ENCODE measurements at places on chromosomes 13 and 19. TPM values are rescaled to one million over a fixed set of nuclear protein-coding genes. Genes with fewer than 3 reads are reported as not detected.

DNA sequence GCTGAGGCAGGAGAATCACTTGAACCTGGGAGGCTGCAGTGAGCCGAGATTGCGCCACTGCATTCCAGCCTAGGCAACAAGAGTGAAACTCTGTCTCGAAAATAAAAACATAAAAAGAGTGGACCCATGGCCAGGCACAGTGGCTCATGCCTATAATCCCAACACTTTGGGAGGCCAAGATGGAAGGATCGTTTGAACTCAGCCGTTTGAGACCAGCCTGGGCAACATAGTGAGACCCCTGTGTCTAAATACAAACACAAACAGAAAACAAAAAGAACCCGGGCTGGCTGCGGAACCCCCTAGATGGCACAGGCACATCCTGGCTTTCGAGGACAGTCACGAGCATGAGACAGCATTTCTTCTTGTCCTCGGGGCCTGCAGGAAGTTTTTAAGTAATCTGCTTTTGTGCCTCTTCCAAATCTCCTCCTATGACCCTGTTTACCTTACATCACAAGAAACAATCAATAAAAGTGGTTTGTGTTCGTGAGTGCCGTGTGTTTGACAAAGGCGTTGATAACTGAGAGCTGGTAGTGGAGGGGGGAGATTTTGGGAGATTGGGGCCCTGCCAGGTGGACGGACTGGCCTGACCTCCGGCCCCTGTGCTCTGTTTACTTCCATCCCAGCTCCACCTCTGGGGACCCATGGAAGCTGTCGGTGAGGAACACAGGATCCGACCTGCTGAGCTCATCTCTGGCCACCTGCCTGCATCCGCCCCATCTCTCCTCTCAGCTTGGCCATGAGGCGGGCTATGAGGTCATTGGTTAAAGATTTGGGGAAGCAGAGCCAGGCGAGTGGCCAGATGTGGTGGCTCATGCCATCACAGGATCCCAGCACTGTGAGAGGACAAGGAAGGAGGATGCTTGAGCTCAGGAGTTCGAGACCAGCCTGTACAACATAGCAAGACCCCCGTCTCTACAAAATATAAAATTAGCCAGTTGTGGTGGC, 5.9 kb upstream of the GDF15 start:
- no peak for DNase-seq

Gene ATP1A3
- polyA plus RNA-seq, result 0.34 TPM

DNA sequence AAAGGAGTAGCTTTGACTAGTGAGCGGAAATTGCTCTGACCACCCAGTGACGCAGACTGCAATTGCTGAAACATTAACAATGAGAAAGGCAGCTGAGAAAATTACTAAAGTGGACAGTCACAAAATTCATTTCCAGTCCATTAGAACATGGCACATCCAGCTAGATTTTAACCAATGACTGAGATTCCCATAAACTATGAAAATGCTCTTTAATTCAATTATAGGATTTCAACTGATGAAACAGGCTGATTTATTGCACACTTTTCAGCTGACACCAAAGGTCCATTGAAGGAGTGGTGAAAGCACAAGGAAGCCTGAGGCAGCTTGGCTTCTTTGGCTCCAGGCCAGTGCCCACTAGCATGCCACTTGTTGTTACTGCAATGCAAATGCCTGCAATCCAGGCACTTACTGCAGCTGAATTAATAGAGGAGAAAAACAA, 933.4 kb downstream of the SLITRK6 start:
- no peak for DNase-seq

- no peak for DNase-seq
Observed at GRCh38 chr13:32255724-32256109, 59.4 kb downstream of the ZAR1L start.

Gene CAMSAP3
- 0.08 TPM for polyA plus RNA-seq

Gene CEACAM7
- not detected for polyA plus RNA-seq

DNA sequence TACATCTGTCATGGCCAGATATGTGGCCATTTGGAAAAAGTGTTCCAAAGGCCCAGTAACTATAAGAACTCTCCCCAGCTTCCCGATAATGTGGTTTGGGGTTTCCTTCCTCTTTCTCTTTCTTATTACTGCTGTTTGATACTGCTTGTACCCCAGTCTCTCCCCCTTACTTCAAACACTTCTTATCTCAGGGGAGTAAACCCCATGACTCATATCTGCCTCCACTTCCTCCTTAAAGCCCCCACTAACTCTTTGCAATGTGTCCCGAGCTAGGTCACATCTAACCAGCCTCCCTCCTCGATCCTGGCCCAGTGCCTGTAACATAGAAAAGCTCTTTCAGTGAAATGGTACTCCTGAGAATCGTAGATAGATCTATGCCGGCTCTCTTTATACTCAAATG, 82.4 kb upstream of the STARD13 start:
- DNase-seq, result peak; percentile 55

Gene PLVAP
- not detected for polyA plus RNA-seq

Gene HCN2
- polyA plus RNA-seq, result not detected

Gene ADPRHL1
- polyA plus RNA-seq, result not detected

GRCh38 chr19:33390908-33391630, 17.6 kb downstream of the CEBPG start:
- DNase-seq, result no peak

- DNase-seq, result no peak
Observed at GRCh38 chr13:112712451-112713207, 22.8 kb downstream of the ATP11A start.

DNA sequence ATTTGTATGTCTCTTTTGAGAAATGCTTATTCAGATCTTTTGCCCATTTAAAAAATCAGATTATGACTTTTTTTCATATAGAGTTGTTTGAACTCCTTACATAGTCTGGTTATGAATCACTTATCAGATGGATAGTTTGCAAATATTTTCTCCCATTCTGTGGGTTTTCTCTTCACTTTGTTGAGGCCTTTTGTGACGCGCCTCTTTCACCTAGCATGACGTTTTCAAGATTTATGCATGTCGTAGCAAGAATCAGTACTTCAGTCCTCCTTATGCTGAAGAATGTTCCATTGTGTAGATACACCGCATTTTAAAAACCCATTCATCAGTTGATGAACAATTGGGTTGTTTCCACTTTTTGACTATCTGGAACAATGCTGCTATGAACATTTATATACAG, 13.4 kb downstream of the PABPC3 start:
- DNase-seq, result no peak

Gene KIRREL2
- not detected for polyA plus RNA-seq

GRCh38 chr19:49712397-49712859, 21.5 kb downstream of the CPT1C start:
- DNase-seq, result no peak

GRCh38 chr13:78430166-78430791, 173.1 kb downstream of the POU4F1 start:
- no peak for DNase-seq

DNA sequence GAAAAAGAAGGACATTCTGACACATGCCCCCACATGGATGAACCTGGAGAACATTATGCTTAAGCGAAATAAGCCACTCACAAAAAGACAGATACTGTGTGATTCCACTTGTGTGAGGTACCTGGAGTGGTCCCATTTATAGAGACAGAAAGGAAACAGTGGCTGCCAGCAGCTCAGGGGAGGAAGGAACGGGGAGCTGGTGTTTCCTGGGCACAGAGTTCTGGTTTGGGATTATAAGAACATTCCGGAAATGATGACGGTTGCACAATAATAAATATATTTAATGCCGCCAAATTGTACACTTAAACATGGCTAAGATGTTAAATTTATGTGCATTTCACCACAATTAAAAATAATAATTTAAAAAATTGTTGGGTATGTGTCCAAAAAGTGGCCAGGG, 33.0 kb downstream of the SERP2 start:
- DNase-seq, result no peak

DNA sequence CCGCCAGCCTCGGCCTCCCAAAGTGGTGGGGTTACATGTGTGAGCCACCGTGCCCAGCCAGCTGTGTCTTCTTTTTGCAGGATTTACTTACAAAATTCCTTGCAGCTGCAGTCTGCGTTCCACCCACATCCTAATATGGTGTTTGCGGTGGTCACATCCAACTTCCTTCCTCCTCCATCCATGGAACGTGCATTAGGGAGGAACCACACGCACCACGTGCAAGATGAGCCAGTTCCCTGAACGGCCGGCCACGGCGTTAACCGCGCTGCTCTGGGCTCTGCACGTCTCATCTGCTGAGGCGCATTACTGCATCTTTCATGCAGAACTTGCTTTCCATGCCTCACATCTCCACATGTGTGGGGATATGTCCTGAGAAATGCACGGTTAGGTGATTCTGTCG, 13.0 kb upstream of the SIGLEC11 start:
- DNase-seq, result no peak

Gene COL5A3
- polyA plus RNA-seq, result not detected

GRCh38 chr13:39528661-39528980, 74.4 kb downstream of the LHFPL6 start:
- no peak for DNase-seq

GRCh38 chr19:29054886-29055675, 157.9 kb downstream of the UQCRFS1 start:
- DNase-seq, result no peak

DNA sequence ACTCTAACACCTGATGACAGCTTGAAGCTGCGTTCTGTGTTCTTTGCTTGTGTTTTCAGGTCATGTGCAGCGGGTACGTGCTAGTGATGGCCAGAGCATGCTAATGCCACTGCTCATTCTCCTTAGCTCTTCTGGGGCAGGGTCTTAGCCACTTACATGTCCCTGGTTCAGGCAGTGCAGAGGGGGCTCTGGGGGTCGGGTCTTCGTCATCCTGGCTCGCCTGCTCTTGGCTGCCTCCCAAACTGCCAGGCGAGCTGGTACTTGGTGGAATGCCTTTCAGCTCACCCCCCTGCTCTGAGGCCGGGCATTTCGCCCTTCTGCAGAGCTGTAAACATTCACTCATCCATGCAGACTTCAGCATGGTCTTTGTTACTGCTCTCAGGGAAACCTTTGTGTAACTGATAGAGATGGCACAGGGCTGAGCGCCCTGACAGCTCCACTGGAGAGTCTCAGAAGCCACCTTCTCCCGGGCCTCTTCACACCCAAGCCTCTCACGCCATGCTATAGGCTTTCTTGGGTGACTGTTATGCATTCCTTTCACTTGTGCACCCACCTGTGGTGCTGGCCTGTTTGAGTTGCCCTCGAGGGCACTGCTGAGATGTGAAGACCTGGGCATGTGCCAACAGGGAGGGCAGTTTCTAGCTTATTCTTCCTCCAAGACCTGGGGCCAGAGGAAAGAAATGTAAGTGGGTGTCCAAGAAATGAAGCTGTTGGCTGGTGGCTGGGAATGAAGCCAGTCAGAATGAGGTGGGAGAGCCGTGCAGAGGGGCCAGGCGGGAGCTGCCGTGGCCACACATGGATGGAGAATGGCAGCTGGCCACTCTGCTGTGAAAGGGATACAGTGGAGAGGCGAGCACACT, 24.4 kb downstream of the FAM124A start:
- no peak for DNase-seq

Gene LILRB1
- 25.3 TPM for polyA plus RNA-seq

All from naive B cell (primary cell).